ENCODE measurements at places on chromosomes 16 and 17.

DNA sequence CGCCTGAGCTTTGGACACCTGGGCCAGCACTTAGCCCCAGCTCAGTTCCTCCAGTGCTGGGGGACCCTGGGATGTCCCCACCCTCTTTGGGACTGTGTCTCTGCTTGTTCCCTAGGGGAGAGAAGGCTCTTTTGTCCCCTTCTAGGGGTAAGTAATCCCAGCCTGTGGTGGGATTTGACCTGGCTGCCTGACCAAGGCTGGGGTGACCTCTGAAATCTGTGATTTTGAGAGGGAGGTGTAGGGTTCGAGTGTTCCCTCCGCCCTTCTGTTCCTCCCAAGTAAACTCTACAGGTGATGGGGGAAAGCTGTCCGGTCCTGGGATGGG is 593 bp downstream of the TMEM92 start:
- no peak for DNase-seq

GRCh38 chr16:53766304-53767016 is 62.5 kb downstream of the FTO start:
- DNase-seq, result no peak

DNA sequence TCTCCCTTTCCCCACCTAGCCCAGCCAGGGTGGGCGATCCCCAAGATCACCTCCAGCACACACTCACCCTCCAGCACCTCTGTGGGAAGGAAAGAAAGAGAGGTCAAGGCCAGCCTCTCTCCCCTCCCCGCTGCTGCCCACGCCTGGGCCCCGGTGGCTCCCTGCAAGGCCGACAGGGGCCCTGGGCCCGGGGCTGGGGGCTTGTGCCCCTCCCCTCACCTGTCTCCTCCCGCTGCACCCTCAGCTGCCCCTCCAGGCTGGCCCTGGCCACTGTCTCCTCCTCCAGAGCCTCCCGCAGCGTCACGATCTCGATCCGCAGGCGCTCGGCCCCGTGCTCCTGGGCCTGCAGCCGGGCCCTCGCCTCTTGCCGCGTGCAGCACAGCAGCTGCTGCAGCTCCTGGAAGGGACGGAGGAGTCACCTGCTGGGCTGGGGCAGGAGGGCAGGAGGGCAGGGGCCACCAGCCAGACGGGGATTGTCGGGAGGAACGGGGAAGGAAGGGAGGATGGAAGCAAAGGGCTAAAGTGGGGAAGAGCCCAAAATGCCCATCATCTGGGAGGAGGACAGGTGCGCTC is 19.2 kb downstream of the RABEP2 start:
- DNase-seq, result peak; percentile 47

GRCh38 chr16:84909476-84910085 is 89.8 kb downstream of the CRISPLD2 start:
- DNase-seq, result no peak

- no peak for DNase-seq
Observed at GRCh38 chr16:73847090-73847489, 449.5 kb upstream of the PSMD7 start.

GRCh38 chr16:19274165-19274797 is 11.2 kb upstream of the CLEC19A start:
- DNase-seq, result no peak

- DNase-seq, result no peak
Observed at GRCh38 chr16:73280388-73280787, 232.5 kb upstream of the ZFHX3 start.

DNA sequence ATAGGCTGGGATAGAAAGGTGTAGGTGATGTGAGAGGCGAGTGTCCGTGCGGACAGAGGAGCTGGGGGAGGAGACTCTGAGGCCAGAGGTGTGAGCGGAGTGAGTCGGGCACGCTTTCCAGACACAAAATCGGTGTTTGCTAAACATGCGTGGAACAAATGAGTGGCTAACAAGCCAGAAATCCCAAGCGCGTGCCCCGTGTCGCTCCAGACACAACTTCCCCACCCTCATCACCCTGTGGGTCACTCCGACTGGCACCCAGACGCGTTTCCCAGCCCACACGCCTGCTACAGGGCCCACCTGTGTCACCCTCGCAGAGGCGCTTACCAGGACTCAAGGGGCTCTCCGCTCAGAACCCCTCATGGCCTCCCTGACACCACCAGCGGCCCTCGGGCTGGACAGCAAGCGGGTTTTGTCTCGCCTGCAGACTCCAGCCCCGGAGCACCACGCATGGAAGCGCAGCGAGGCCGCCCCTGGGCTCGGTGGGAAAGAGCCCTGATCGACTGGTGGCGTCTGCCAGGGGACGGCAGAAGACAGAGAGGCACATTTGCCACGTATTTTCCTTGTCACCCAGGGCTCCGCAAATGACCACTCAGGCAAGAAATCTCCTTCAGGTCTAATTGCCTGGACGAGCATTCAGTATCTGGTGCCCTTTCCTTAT is 6.0 kb upstream of the RPH3AL start:
- DNase-seq, result no peak

DNA sequence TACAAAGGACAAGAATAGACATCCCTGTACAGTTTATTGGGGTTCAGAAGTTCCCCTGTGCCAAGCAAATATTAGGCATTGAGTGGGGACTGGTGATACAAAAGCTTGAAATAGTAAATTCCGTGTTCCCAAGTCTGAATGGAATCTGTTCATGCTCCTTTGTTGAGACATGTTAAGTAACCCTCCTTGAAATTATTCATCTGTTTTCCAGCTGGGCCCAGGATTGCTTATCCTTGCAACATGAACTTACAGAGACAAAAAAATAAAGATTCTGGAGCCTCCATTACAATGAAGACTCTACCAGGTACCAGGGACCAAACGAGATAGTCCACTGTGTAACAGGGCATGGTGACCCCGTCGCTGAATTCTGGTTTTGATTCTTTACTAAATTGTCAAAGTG is 6.1 kb upstream of the CCL8 start:
- no peak for DNase-seq

GRCh38 chr16:2700786-2701185 is 18.5 kb downstream of the KCTD5 start:
- DNase-seq, result no peak

- DNase-seq, result peak; percentile 29
Observed at GRCh38 chr17:59004338-59005111, 102.2 kb downstream of the TRIM37 start.

Data from gastrocnemius medialis (tissue), 4 donors.